AG04449 (cell line): ENCODE measurements at places on chromosomes 12 and 14.

DNA sequence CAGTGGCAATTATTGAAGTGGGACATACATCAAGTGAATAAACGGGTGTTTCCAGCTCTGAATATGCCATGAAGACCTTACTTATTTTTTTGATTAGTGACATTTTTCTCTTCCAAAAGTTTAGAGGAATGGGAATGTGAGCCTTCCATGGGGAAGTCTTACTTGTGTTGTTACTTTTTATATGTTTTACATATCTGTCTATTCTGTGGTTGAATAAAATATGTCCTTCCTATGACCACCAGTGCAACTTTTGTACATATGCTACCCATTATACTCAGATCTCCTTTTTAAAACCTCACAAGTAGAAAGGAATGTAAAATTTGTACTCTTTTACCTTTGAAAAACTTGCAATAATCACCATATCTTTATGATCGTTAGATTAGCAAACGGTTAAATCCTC lies 132.7 kb downstream of the MSRB3 start:
- no peak for DNase-seq

- no peak for DNase-seq
Observed at GRCh38 chr12:76830436-76830835, 48.4 kb downstream of the CSRP2 start.

DNA sequence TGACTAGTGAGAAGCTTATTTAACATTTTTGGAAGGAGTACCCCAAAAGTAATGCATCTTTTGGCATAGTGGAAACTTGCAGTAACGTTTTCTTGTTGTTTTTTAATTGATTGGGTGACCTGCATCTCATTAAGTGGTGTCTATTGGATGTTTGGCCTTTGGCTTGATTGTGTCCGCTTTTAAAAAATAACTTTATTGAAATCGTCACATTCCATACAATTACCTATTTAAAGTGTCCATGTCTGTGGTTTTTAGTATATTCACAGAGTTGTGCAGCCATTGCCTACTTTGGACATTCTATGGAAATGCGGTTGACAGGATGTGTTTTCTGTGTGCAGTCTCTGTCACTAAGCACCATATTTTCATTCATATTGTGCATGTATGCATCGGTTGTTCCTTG lies 46.3 kb downstream of the TRAF3 start:
- DNase-seq, result no peak

- DNase-seq, result no peak
Observed at GRCh38 chr14:89348722-89349121, 68.3 kb downstream of the FOXN3 start.

DNA sequence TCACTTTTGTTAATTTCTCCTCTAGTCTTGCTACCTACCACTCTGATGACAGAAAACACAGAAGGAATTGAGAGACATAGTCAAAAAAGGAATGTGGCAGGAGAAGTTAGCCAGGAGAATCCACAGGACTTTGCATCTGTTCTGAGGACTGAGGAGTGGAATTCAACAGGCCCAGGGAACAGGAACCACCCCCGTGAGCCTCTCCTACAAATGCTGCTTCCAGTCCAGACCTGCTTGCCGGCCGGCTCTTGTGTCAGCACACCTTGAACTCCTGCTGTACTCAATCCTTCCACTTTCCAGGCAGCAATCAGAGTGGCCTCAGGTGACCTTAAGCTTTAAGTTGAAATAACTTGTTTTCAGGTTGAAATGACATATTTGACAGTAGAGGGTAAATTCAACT lies 903.1 kb downstream of the BCL11B start:
- no peak for DNase-seq
